Stimulated activated CD4-positive, alpha-beta T cell treated with anti-CD3 and anti-CD28 coated beads, Interleukin-12 subunit alpha, Interleukin-12 subunit beta, amount 100 ng/mL, for 24 hours (primary cell): ENCODE measurements at places on chromosomes 13 and 19.

GRCh38 chr19:48194041-48194843 is 23.8 kb downstream of the ZSWIM9 start:
- no peak for DNase-seq

- no peak for DNase-seq
Observed at GRCh38 chr19:55704494-55705245, 29.6 kb downstream of the EPN1 start.

DNA sequence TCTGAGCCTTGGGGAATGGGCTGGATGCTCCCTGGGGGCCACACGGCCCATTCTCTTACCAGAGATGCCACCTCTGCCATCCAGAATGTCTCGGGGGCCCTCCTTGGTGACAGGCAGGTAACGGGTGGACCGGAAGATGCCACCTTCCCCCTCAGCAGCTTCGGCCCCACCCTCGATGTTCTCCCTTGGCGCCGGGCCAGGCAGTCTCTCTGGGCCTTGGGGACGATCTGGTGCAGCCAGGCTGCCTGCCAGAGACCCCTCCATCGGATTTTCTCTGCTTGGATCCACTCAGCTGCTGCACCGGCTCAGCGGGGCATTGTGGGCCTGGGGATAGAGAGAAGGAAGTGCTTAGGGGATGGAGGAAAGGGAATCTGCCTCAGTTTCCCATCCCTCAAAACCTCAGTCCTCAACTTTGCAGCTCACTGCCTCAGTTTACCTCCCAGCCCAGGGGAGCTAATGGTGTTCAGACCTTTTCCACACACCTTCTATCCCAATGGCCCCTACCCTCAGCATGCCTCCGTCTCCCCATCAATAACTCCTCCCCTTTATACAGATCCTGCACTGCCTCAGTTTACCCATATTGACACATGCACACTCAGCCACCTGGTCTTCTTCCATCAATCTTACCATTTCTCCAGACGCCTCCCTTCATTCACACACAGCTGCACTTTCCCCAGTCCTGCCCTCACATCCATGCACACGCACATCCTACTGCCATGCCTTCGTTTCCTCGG is 1.5 kb downstream of the WIZ start:
- DNase-seq: no peak

DNA sequence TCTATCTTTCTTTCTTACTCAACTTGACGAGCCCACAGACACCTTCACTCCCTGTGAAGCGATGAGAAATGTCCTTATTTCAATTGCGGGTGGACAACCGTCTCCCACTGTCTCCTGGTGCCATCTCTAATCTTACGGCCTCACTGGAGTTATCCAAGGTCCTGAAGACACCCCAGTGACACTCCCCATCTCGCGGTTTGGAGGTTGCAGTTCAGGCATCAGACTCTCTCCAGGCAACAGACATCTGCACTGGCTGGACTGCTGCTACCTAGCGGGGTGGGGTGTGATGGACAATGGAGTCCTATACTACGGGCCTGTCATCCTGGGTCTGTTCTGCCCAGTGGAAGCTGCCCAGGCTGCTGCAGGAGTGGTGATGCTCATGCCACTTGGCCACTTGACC is 18.3 kb upstream of the IRS2 start:
- no peak for DNase-seq

- DNase-seq: no peak
Observed at GRCh38 chr13:110938662-110939421, 24.0 kb upstream of the ANKRD10 start.

DNA sequence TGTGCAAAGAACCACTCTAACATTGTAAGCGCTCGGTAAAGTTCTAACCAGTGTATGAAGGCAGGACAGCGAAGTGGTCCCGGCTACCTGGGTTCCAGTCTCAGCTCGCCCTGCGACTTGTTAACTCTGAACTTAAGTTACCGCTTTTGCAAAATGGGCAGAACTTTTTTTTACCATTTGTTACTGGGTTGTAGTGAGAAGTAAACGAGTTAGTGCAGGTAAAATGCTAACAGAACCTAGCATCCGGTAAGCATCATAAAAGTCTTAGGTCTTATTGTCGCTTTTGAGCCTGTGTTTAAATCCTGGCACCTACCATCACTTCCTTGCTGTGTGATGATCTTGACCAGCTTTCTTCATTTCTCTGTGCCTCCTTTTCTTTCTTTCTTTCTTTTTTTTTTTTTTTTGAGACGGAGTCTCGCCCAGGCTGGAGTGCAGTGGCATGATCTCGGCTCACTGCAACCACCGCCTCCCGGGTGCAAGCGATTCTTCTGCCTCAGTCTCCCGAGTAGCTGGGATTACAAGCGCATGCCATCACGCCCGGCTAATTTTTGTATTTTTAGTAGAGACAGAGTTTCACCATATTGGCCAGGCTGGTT is 734 bp upstream of the TRMT1 start:
- DNase-seq: no peak

- no peak for DNase-seq
Observed at GRCh38 chr19:43476606-43477005, 11.2 kb upstream of the LYPD3 start.

DNA sequence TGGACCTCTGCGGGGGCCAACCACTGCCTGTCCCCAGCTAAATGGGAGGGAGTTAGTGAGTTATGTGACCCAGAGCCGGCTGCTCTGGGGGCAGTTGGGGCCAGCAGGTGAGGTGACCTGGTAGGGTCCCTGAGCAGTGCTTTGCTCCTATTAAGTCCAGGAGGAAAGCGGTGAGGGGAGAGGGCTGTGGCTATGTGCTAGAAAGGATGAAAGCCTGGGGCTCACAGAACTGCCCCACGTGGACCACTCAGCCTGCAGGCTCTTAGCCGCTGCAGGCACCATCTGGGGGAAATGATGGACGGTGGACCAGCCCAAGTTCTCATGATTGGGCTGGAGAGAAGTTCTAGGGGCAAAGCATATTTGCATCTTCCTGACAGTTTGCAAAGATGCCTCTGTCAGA is 67.6 kb upstream of the ZNF536 start:
- DNase-seq: no peak

DNA sequence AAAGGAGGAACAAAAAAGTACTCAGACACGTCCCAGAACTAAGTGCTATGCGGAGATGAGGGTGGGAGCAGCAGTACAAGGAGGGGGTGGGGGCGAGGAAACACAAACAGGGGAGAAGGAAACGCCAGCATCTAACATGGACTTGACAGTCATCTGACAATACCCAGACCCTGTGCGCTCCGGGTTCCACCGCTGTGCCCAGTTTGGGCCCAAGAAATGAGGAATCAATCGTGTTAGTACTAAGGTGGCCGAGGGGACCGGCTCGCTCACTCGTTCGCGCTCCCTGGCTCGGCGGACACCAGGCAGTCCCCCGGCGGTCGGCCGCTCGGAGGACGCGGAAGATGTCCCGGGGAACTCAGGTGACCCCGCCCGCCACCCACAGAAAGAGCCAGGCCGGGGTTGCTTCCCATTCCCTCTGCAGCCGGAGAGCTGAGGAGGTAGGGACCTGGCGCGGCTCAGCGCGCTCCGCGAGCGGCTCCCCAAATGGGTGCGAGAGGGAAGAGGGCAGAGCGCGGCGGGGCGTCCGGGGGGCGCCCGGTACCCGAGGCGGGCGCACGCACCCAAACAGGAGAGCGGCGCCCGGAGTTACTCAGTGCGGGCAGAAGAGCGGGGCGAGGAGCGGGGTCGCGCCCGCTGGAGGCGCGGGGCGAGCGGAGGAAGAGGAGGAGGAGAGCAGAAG is 616 bp downstream of the TSHZ3 start:
- DNase-seq: no peak

GRCh38 chr19:29323021-29323430 is 110.1 kb upstream of the UQCRFS1 start:
- no peak for DNase-seq

GRCh38 chr13:44294876-44295275 is 78.7 kb upstream of the SERP2 start:
- DNase-seq: no peak

DNA sequence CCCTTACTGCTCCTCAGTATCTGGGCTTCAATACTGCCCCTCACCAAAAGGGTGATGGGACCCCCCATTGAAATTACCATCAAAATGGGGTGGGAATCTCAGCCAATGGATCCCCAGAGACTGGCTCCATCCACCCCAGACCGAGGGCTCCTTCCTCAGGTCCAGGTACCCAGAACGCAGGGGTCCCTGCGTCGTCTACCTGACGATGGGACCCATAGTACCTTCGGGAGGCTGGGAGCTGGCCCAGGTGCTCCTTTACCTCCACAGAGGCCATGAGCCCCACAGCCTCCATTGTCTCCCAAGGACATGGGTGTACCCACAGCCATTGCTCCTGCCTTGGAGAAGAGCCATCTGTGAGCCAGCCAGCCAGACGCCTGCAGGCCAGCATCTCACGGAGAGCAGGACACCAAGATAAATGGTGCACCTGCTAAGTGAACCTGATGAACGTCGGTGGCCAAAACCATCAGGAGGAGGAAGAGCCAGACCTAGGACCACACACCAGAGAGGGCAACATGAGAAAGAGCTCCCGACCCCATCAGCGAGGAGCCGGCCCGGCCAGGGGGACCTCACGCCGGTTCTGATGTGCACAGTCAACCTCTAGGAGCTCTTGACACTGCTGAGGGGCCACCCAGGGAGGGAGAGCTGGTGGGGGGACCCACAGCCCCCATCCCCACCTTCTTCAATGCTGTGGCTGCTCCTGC is 156.8 kb upstream of the SOX1 start:
- no peak for DNase-seq

GRCh38 chr13:98517576-98518310 is 59.2 kb downstream of the STK24 start:
- DNase-seq: no peak

GRCh38 chr13:111540486-111540885 is 220.0 kb downstream of the TEX29 start:
- no peak for DNase-seq

GRCh38 chr13:41019578-41020347 is 647 bp upstream of the ELF1 start:
- no peak for DNase-seq

DNA sequence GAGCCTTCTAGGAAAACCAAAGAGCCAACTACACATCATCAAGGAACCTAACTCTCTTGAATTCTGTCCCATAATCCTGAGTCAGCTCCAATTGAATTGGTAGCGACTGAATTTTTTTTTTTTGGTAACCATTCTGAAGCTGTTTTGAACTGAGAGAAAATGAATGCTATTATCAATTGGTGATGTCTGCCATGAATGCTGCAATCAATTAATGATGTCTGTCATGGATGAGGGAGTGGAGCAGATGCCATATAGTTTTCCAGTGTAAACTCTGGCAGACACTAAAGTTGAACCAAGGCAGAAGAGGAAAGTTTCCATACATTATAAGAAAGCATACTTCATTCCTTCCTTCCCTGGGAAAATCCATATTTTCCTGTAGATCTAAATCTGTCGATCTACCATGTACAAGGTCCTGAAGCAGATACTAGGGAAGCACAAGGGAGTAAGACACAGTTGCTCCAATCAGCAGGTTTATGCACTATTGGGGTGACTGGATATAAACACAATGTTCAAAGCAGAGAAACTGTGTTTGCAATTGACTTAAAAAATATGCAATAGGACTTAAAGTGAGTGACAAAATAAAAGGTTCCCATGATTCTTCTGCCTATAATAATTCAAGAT is 48.8 kb downstream of the MBD3L1 start:
- no peak for DNase-seq

GRCh38 chr13:100625447-100625846 is 36.9 kb upstream of the GGACT start:
- no peak for DNase-seq

- no peak for DNase-seq
Observed at GRCh38 chr13:112226320-112227002, 149.7 kb upstream of the SPACA7 start.

GRCh38 chr19:15684828-15685227 is 11.9 kb downstream of the CYP4F12 start:
- DNase-seq: no peak

GRCh38 chr19:46821512-46822409 is 28.9 kb downstream of the AP2S1 start:
- DNase-seq: peak; percentile 37

DNA sequence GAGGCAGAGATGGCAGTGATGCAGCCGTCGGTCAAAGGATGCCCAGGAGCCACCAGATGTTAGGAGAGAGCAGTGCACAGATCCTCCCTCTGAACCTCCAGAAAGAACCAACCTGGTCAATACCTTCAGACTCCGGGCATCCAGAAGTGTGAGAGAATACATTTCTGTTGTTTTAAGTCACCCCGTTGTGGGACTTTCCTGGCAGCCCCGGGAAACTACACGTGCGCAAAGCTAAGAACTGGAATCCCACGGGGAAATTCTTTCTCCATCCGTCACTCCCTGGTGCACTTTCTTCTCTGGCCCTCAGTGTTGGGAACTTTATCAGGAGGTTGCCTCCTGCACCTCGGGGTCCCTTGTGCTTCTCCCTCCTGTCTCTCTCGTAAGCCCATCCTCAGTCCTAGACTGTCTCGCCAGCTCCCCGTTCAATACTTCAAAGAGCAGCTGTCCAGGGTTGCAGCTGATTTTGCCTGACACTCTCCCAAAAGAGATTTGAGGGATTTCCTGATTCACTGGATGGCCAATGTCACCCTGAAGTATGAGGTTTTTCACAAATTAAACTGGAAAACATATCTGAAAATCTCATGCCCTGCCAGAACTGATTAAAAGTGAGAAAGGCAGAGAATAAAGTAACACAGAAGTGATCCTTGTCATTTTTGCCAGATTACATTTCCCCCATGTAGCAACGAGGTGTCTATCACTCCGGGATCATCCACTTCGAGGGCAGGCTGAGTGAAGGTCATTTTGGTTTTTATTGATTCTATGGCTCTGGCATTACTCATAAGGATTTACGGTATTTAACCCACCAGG is 136.8 kb downstream of the DCT start:
- DNase-seq: no peak

GRCh38 chr19:28330831-28331230 is 882.1 kb downstream of the UQCRFS1 start:
- DNase-seq: no peak

DNA sequence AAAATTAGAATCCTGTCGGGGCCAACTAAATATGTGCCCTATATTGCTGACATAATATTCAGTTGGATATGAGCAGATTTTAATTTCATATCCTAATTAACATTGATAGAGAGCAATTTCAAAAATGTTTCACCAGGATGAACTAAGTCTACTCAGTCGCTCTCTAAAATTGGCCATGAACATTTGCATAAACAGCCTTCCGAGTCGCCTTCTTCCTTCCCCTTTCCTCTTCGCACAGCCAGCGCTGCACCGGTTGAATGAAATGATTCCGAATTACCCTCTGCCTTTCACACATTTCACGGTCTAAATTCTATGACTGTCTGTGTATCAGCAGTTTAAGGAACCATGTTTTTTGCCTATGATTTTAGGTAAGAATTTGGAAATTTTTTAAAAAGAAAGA is 413.7 kb downstream of the LIG4 start:
- DNase-seq: no peak

DNA sequence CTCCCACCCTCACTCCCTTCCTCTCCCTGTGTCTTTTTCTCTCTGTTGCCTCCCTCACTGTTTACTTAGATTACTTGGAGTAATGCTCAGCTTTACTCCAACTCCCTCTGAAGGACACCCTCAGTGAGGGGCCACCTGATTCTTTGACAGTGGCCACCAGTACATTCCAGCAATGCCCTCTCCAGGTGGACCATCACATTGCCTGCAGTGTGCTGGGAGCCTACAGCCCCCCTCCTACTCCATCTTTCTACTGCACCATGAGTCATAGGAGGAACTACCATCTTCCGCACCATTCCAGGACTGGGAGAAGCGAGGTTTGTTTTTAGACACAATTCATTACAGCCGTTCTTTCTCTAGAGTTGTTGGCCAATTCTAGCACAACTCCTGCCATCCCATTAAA is 96.6 kb upstream of the POSTN start:
- no peak for DNase-seq

- DNase-seq: no peak
Observed at GRCh38 chr13:46668302-46668720, 115.3 kb downstream of the LRCH1 start.

GRCh38 chr19:3548606-3549005 is 8.8 kb downstream of the MFSD12 start:
- DNase-seq: no peak
